ENCODE measurements at places on chromosomes 5 and 9.
A peak's percentile ranks its signal among the peaks of the same experiment; 100 is the strongest.

GRCh38 chr5:96885518-96886338, 9.4 kb downstream of the ERAP2 start:
- DNase-seq: no peak

DNA sequence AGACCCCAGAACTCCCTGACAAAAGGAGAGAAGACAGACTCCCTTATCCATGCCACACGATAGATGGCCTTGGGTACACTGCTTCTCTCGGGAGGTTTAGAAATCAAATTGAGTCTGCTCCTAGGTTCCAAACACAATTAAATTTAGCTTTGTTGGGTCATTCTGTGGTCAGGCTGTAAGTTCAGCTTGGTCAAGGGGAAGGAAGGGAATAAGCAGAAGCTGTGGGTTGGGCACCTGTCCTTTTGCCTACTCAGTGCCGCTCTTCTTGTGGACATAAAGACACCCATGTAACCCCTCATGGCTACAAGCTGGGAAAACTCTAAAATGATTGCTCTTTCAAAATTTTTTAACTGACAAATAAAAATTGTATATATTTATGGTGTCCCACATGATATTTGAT, 19.1 kb upstream of the AK3 start:
- DNase-seq: no peak

DNA sequence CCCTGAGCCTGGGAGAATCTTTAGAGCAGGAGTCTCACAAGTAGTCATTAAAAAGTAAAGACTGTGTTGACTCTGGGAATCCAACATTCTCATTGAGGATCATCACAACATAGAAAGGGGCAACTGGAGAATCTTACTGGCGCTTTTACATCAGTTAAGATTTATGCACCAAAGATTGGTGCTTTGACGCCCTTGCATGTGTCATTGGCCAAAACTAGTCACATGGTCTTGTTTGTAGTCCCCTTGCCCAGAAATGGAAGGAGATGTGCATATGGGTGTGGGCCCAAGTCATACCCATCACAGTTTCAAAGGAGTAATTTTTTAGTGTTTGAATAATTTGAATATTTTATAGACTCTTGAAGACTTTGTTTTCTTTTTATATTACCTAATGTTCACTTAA, 228.2 kb downstream of the PRR16 start:
- no peak for DNase-seq

DNA sequence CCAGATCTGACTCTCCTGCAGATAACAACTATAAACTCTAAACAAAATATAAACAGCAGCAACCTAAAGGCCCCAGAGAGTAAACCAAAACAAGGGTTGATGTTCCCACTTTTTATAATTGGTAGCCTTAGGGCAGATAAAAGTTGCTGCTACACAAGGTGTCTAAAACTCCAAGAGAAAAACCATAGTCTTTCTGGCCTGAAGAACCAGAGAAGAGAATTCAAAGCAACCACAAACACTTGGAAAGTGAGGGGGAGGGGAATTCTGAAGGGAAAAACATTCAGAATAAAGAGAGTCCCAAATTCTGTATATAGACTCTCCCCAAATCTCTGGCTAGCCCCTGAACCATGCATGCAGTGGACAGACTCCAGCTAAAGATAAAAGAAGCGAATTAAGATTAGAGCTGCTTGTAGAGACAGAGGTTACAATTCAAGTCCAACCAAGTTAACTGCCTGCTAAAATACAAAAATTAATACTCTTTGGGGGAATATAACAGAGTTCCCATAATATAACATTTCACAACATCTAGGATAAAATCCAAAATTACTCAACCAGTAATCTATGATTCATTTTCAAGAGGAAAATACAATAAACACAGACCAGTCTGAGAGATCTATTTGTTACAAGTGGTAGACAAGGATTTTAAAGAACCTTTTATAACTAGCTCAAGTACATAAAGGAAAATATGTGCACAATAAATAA, 37.5 kb upstream of the RGMB start:
- DNase-seq: no peak

DNA sequence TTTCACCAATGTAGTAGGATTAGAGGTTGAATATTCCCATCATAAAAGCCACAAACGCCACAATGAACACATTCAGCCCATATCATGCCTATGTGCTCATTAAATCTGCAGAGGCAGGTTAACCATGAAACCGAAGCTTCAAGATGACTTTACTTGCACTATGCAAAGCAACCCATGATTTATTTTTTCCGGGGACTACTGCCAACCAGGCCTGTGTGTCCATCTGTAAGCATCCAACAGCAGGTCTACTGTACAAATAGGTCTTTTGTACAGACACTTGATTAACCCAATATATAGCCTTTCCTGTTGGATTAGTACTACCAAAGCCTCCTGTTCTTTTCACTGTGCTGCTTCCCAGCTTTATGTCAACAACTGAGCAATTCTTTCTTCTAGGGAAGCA, 104.9 kb upstream of the CDH10 start:
- DNase-seq: no peak

DNA sequence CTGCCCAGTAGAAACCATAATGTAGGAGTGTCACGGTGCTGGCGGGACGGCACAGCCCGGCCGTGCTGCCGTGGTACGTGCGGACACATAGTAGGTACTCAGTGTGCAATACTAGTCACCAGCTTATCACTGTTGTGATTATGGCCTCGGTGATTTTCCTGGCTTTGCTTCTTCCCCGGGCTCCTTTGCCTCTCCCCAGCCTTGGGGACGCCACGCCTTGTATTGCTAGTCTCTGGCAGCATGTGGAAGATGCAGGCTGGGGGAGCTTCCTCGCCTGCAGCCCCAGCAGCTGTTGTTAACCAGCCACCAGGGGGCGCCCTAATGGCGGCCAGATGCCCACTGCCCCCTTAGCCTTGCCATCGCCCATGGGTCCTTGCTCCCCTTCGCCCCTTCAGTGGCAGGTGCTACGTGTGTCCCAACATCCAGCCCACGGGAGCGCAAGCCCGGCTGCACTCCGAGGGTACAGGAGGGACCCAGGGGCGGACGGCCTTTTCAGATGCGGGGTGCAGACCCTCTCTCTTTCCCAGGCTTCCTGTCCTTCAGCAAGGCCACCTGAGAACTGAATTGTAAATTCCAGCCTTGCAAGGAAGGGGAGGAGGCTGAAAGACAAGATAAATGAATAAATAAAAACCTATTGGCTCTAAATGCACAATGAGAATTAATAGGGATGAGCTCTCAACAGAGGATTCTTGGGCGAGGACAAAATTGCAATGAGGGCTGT, 8.0 kb downstream of the NTNG2 start:
- peak; percentile 55 for DNase-seq

GRCh38 chr5:97049175-97049574, 93.2 kb downstream of the LIX1 start:
- DNase-seq: no peak

DNA sequence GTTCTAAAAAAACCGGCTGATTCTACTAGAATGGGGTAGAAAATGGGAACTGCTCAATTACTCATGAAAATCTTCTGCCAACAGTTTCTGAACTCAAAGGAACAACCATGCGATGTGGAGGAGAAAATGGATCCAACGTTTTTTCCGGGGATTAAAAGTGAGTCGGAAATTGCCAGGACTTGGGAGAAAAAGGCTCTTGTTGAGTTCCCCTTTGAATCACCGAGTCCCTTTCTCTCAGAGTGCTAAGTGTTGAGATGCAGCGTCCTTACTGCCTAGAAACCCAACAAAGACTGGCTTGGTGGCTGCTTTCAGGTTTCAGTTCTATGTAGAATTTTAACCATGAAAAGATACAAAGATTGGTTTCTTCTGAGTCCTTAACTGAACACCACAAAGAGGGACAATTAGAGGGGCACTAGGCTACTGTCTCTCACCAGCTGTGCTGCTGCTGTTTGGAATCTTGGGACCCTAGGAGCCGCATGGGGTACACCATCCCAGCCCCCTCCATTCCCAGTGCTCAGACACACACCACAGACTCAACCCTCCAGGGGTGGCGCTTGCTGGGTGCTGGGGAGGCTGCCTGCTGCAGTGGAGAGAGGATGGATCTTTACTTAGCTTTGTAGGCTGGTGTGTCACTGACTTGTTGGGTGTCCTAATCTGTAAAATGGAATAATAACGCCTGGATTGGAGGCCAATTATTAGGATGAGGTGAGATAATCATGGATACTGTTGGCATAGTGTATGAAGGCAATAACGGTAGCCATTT, 21.5 kb upstream of the NEUROG1 start:
- DNase-seq: no peak

- no peak for DNase-seq
These were observed 246.9 kb downstream of the ZSWIM6 start for GRCh38 chr5:61578858-61579503.

DNA sequence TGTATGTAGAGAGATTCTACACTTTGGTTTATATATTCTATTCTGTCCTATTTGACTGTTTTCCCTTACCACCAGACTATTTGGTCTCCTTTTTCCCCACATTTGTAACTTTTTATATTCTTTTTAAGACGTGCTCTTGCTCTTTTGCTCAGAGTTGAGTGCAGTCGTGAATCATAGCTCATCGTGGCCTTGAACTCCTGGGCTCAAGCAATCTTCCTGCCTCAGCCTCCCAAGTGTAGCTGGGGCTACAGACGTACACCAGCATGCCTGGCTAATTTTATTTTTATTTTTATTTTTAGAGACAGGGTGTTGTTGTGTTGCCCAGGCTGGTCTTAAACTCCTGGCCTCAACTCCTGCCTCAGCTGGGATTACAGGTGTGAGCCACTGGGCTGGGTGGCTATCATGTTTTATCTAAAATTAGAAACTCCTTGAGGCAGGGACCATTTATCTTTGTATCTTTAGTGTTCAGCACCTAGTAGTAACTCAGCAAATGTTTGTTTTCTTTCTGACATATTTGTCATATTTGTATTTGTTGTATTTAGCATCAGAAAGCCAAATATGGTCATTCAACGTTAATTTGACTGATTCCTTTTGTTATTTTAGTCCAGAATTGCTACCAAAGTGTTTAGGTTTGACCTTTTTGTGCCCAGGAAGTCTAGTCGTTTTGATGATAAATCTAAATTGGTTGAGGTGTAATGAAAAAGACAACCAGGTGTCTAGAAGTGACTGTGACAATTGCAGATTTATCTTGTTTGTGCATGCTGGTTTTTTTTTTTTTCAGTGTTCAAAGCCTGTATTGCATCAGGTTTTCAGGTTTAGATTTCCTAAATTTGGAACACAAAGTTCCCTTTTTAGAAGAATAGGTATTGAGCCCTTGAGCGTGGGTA, 44.3 kb downstream of the ERBIN start:
- DNase-seq: no peak

- no peak for DNase-seq
These were observed 128.2 kb upstream of the SLC44A1 start for GRCh38 chr9:105116052-105116868.

- no peak for DNase-seq
These were observed 77.9 kb downstream of the HMCN2 start for GRCh38 chr9:130343445-130343918.

DNA sequence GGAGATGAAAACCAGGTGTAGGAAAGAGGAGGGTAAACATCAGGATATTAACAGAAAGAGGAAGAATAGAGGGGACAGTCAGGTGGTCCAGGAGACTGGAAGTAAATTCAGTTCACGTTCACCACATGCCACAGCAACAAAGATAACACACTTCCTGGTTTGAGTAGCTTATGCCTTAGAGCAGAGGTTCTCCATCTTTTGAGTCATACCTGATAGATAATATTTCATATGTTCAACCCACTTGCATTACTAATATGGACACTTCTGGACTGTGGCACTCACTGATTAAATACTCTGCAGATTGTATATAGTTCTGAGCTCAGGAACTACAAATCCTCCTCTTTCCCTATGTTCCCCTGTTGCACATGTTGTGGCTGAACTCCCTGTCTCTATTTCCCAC, 179.9 kb upstream of the NR3C1 start:
- DNase-seq: no peak

DNA sequence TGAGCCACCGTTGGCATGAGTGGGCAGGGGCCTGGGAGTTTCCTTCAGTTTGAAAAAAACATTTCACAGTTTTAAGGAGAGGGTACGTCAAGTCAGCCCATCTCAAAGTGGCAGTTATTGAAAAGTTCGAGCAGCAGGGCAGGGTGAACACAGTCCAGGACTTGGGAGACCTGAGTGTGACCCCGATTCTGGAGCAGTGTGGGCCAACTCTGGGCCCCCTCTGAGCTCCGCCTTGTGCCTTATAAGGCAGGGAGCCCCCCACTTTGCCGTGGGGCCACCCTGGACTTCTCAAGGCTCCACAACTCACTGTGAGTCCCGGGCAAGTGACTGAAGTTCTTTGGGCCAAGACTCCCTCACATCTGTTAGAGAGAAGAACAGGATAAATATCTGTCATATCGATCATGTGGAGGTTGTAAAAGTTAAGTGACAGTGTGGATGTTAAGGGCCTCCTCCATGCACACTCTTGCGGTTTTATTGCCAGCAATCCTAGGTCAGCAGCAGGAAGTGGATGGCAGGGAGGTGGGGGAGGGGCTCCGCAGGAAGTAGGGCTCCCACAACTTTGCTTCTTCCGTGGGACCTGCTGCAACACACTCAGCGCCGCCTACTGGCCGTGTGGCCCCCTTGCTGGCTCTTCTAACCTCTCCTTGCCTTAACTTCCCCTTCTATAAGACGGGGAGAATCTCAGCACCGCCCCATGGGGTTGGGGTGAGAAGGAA, 38.4 kb downstream of the HRH2 start:
- no peak for DNase-seq

GRCh38 chr5:78076351-78076750, 218.1 kb downstream of the AP3B1 start:
- DNase-seq: no peak

DNA sequence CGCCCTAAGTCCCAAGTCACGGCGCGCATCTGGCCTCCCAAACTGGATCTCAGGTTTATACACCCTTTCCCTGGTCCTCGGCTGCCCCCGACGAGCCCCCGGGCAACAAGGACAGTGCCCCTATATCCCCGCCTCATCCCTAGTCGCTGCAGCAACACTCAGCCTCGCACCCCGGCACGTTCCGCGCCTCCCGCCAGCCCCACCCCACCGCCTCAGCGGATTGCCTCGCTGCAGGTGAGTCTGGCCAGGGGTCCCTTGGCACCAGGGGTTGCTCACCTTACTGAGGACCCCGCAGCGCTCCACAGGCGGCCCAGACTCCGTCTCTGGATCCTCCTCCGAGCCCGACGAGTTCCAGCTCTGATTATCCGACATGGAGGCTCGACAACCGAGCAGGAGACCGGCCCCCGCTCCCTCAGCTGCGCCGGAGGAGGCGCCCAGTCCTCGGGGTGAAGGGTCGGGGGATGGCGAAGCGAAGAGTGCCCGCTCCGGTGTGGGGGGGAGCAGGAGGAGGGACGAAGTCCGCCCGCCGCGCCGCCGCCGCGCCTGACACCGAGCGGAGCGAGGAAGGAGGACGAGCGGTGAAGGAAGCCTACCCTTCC, 494 bp downstream of the CERT1 start:
- peak; percentile 34 for DNase-seq

GRCh38 chr5:7822449-7822848, 28.5 kb downstream of the CFAP90 start:
- no peak for DNase-seq

Measured in SHP77 treated with DMSO at 0.1 percent for 48 hours (cell line).